Karpas-422 (cell line): ENCODE measurements at places on chromosomes 12 and 14. TPM values are rescaled to one million over a fixed set of nuclear protein-coding genes. Genes with fewer than 3 reads are reported as not detected.

GRCh38 chr12:52320784-52321400 is at the start of gene KRT83:
TSS of gene KRT83 (minus strand) at chr12:52321398. CDS start at chr12:52321335, 63 bp downstream.
- H3K27me3 ChIP-seq: no peaks in the 10 kb centered on the region
- no peak within 1 kb of the TSS for H3K27ac ChIP-seq
- H3K36me3 ChIP-seq: no peaks in the 10 kb centered on the region
- DNase-seq: no peak

DNA sequence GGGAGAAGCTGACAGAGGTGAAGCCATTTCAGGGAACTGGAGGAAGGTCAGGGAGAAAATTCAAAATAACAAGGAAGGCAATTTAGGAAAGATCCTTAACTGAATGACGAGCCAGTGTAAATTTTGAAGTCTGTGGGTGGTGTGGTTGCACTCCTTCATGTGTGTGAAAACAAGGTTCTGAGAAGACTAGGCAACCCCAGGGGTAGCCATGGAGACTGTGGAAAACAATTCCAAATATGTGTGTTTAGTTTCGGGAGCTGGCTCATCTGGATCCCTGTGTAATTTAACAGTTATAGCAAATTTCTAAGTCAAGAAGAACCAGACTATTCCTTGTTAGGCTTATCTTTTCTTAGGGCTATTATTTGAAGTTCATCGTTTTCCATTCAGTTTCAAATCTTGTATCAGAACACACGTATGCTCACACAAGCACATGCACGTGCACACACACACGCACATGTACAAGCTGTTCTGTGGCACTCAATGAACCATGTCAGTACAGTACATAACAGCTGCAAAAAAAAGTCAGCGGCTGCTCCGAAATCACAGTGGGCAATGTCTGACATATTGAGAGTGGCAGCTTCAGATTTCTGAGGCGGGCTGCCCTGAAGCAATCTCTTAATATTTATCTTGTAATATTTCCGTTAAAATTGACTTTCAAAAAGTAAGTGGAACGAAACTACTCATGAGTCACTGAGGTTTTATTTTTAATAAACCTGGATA is 411.2 kb downstream of the AEBP2 start:
- H3K27ac ChIP-seq: no peak overlapping the region
- H3K27me3 ChIP-seq: no peaks in the 10 kb centered on the region
- H3K4me1 ChIP-seq: no peaks in the 10 kb centered on the region
- DNase-seq: no peak
- no peaks in the 10 kb centered on the region for H3K36me3 ChIP-seq
- H3K4me3 ChIP-seq: no peak overlapping the region

ZNF384 gene
- total RNA-seq: 35.5 and 39.2 TPM in 2 replicates

DNA sequence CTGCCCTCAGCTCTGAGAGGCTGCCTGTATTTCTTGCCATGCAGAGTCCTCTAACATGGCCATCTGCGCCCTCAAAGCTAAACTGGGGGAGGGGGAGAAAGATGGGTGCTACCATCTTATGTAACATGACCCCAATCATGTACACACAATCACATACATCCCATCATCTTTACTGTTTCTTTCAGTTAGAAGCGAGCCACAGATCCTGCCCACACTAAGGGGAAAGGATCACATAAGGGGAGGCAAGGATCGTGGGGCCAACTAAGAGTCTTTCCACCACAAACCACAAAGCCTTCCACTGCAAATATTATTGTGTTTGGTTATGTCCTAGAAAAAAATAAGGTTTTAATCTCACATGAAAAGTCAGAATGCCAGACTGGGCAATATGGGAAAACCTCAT is 11.8 kb upstream of the AMN1 start:
- H3K36me3 ChIP-seq: no peaks in the 10 kb centered on the region
- peaks cover 12% of the 10 kb centered on the region for H3K4me1 ChIP-seq
- no peak overlapping the region for H3K4me3 ChIP-seq
- no peak for DNase-seq
- no peaks in the 10 kb centered on the region for H3K27me3 ChIP-seq
- H3K27ac ChIP-seq: no peak overlapping the region

DNA sequence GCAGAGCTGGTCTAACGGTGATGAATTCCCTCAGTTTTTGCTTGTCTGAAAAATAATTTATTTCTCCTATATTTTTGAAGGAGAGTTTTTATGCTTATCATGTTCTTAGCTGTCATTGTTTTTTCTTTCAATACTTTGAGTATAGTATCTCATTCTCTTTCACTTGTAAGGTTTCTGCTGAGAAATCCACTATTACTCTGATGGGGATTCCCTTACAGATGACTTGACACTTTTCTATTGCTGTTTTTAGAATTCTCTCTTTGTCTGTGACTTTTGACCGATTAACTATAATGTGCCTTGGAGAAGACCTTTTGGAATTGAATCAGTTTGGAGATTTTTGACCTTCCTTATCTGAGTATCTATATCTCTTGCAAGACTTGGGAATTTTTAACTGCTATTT is 139.6 kb downstream of the PRKD1 start:
- H3K4me3 ChIP-seq: no peak overlapping the region
- H3K36me3 ChIP-seq: no peaks in the 10 kb centered on the region
- H3K27ac ChIP-seq: no peak overlapping the region
- no peaks in the 10 kb centered on the region for H3K27me3 ChIP-seq
- H3K4me1 ChIP-seq: no peaks in the 10 kb centered on the region
- peak; percentile 29 for DNase-seq

DNA sequence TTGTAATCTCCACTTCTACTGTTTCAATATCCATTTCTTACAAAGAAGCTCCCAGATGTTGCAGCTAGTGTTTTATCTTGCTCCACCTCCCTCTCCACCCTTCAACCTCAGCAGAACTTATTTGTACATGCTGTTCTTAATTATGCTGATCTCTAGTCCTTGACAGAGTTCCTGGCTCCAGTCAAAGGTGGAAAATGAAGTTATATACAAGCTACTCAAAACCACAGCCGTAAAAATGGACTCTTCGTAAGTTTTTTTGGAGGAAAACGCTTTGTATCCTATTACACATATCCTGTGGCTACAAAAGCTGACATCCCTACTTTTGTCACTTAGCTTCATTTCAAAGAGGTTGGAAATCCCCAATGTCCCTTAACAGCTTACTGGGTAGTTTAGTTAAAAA is 1.3 kb downstream of the CLEC1A start:
- H3K4me3 ChIP-seq: no peak overlapping the region
- H3K36me3 ChIP-seq: no peaks in the 10 kb centered on the region
- H3K4me1 ChIP-seq: no peaks in the 10 kb centered on the region
- no peak overlapping the region for H3K27ac ChIP-seq
- DNase-seq: no peak
- no peaks in the 10 kb centered on the region for H3K27me3 ChIP-seq

GRCh38 chr12:22059976-22060647 is 14.1 kb downstream of the CMAS start:
- H3K27ac ChIP-seq: no peak overlapping the region
- no peaks in the 10 kb centered on the region for H3K27me3 ChIP-seq
- peaks cover 52% of the 10 kb centered on the region for H3K36me3 ChIP-seq
- no peak overlapping the region for H3K4me3 ChIP-seq

GRCh38 chr12:53051058-53051880 is 1.4 kb downstream of the TNS2 start:
- no peaks in the 10 kb centered on the region for H3K36me3 ChIP-seq
- DNase-seq: no peak
- no peak overlapping the region for H3K27ac ChIP-seq
- H3K4me3 ChIP-seq: no peak overlapping the region
- H3K4me1 ChIP-seq: peaks cover 30% of the 10 kb centered on the region
- H3K27me3 ChIP-seq: no peaks in the 10 kb centered on the region

DNA sequence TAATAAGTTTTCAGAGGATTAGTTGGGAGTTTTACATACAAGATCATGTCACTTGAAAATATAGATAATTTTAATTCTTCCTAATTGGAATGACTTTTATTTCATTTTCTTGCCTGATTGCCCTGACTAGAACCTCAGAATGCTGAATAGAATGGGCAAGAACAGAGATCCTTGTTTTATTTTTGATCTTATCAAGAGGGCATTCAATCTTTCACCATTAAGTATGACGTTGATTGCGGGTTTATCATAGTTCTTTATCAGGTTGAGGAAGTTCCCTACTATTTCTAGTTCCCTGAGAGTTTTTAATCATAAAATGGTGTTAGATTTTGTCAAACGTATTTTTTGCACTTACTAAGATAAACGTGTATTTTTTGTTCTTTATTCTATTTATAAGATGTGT is 124.3 kb downstream of the DICER1 start:
- H3K27me3 ChIP-seq: no peaks in the 10 kb centered on the region
- no peaks in the 10 kb centered on the region for H3K36me3 ChIP-seq
- DNase-seq: no peak
- peaks cover 3% of the 10 kb centered on the region; the same call in 1 of the 2 replicates for H3K4me1 ChIP-seq
- H3K4me3 ChIP-seq: no peak overlapping the region

DNA sequence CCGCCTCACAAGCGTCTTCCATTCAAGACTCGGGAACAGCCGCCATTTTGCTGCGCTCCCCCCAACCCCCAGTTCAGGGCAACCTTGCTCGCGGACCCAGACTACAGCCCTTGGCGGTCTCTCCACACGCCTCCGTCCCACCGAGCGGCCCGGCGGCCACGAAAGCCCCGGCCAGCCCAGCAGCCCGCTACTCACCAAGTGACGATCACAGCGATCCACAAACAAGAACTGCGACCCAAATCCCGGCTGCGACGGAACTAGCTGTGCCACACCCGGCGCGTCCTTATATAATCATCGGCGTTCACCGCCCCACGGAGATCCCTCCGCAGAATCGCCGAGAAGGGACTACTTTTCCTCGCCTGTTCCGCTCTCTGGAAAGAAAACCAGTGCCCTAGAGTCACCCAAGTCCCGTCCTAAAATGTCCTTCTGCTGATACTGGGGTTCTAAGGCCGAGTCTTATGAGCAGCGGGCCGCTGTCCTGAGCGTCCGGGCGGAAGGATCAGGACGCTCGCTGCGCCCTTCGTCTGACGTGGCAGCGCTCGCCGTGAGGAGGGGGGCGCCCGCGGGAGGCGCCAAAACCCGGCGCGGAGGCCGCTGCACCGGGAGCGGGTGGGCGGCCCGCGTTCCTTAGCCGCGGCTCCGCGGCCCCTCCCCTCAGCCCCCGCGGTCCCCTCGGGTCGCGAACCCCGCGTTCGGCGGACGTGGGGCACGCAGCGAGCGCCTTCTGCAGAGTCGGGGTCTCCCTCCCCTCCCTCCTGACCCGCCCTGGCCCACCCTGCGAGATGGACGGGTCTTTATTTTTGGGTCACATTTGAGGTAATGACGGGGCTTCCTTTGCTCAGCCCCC is at the start of gene UBC:
UBC (minus strand) TSS at position 259 of the 847 bp plus-strand sequence. CDS start 879 bp downstream, outside the sequence.
- peaks cover 16% of the 10 kb centered on the region for H3K36me3 ChIP-seq
- H3K27ac ChIP-seq: peak within 1 kb of the TSS; percentile 99
- H3K4me3 ChIP-seq: peak within 1 kb of the TSS; percentile 98
- peaks cover 72% of the 10 kb centered on the region for H3K4me1 ChIP-seq
- H3K27me3 ChIP-seq: no peaks in the 10 kb centered on the region

GRCh38 chr12:110379631-110380030 is 23.9 kb downstream of the ANAPC7 start:
- no peak for DNase-seq
- peaks cover 48% of the 10 kb centered on the region for H3K36me3 ChIP-seq
- H3K27me3 ChIP-seq: no peaks in the 10 kb centered on the region
- no peak overlapping the region for H3K27ac ChIP-seq

AJUBA gene
- not detected in 2 replicates for total RNA-seq

DNA sequence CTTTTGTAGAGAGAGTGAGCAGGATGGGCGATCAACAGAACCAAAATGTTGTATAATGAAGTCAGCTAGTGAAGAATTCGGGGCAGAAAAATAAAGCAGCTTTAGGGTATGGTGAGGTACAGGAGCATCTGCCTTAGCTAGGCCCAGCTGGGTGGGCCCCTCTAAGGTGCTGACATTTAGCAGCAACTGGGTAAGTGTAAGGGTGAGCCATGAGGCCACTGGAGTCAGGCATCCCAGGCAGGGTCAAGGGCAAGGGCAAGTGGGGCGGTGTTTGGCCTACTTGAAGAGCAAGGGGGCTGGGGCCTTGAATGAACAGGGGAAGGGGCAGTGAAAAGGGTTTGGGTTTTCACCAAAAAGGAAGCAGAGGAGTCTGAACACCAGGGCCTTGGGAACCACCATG is 583.6 kb downstream of the BCL11B start:
- H3K27me3 ChIP-seq: no peaks in the 10 kb centered on the region
- H3K36me3 ChIP-seq: no peaks in the 10 kb centered on the region
- DNase-seq: no peak

DNA sequence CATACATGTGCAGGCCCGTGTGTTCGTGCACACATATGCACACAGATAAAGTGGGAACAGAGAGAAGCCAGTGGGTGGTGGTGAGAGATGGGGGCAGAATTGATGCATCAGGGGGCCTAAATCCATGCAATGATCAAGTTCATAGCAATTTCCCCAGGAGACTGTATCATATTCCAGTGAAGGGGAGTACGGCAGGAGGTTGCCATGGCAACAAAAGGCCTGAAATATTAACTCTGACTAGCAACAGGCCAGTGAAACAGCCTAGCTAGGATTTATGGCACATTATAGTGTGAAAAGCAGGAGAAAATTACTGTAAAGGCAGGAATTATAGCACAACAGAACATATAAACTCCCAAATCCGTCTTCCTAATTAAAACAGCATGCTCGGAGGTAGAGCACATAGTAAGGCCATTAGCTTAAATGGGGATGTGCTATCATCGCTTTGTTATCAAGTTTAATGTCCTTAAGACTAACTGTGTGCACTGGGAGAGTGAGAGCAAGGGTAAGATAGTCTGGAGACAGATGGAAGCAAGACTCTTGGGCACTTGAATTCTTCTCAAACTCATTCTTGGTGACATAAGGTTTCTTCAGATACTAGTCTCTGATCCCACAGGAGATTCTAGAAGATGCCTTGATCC is 806.3 kb downstream of the DIO2 start:
- no peak overlapping the region for H3K27ac ChIP-seq
- no peaks in the 10 kb centered on the region for H3K36me3 ChIP-seq
- DNase-seq: no peak
- H3K4me1 ChIP-seq: no peaks in the 10 kb centered on the region
- H3K4me3 ChIP-seq: no peak overlapping the region

DUSP6 gene
- 67.2 and 109 TPM in 2 replicates for total RNA-seq

GRCh38 chr12:75526655-75527511 is 15.5 kb upstream of the KRR1 start:
- peaks cover 47% of the 10 kb centered on the region for H3K4me1 ChIP-seq
- no peaks in the 10 kb centered on the region for H3K36me3 ChIP-seq
- peak overlapping the region; percentile 51; the same call in 1 of the 2 replicates for H3K4me3 ChIP-seq
- H3K27me3 ChIP-seq: no peaks in the 10 kb centered on the region
- peak overlapping the region; percentile 82 for H3K27ac ChIP-seq

- no peak overlapping the region for H3K27ac ChIP-seq
- no peaks in the 10 kb centered on the region for H3K36me3 ChIP-seq
Observed at GRCh38 chr12:5773550-5773949, 171.5 kb downstream of the ANO2 start.

- H3K4me3 ChIP-seq: no peak overlapping the region
- H3K27ac ChIP-seq: no peak overlapping the region
- H3K27me3 ChIP-seq: no peaks in the 10 kb centered on the region
- H3K36me3 ChIP-seq: no peaks in the 10 kb centered on the region
Observed at GRCh38 chr12:62709311-62709710, 225.6 kb downstream of the PPM1H start.

GRCh38 chr12:10393291-10393690 is 3.5 kb upstream of the KLRK1 start:
- H3K27me3 ChIP-seq: no peaks in the 10 kb centered on the region
- no peak overlapping the region for H3K27ac ChIP-seq
- DNase-seq: no peak

ANKS1B gene
- 13.3 and 23.4 TPM in 2 replicates for total RNA-seq
